ENCODE measurements at places on chromosomes 16 and 17. TPM values are rescaled to one million over a fixed set of nuclear protein-coding genes. Genes with fewer than 3 reads are reported as not detected.

The PPP1R27 gene
- not detected for total RNA-seq

The OMG gene
- total RNA-seq = 2.4 TPM

The CNGB1 gene
- total RNA-seq = not detected

The TTYH2 gene
- 0.60 TPM for total RNA-seq

The SLC35B1 gene
- 53.7 TPM for total RNA-seq

The CFAP97D1 gene
- total RNA-seq = not detected

The ATP5PD gene
- total RNA-seq = 202 TPM

The STXBP4 gene
- 10.2 TPM for total RNA-seq

The ZNF174 gene
- 5.1 TPM for total RNA-seq

The DRC7 gene
- 0.22 TPM for total RNA-seq

The C17orf50 gene
- not detected for total RNA-seq

The HS3ST3A1 gene
- total RNA-seq = 0.22 TPM

The COTL1 gene
- 77.5 TPM for total RNA-seq

The CX3CL1 gene
- total RNA-seq = 0.17 TPM

The LRRC37A3 gene
- 5.1 TPM for total RNA-seq

The KRTAP4-4 gene
- not detected for total RNA-seq

The TP53TG3F gene
- total RNA-seq = not detected

The GRIN2A gene
- total RNA-seq = not detected

The TAC4 gene
- total RNA-seq = not detected

The AGRP gene
- total RNA-seq = not detected

The NKIRAS2 gene
- total RNA-seq = 30.3 TPM

The IRX6 gene
- not detected for total RNA-seq

The MRC2 gene
- 35.7 TPM for total RNA-seq

The RAB37 gene
- total RNA-seq = 0.22 TPM

The ITGAD gene
- not detected for total RNA-seq

The KLHL36 gene
- total RNA-seq = 52.7 TPM

The MYO1C gene
- 141 TPM for total RNA-seq

The ALDH3A2 gene
- total RNA-seq = 41.5 TPM

The ZNF385C gene
- not detected for total RNA-seq

The ACSM5 gene
- 3.7 TPM for total RNA-seq

The GNAO1 gene
- not detected for total RNA-seq

The CAMKK1 gene
- 1.1 TPM for total RNA-seq

The PERCC1 gene
- total RNA-seq = not detected

All from dermis lymphatic vessel endothelial cell (primary cell).